GM23248 (cell line): ENCODE measurements at places on chromosomes 3 and 15. TPM values are rescaled to one million over a fixed set of nuclear protein-coding genes. Genes with fewer than 3 reads are reported as not detected.

- DNase-seq = peak; percentile 71
Measured at GRCh38 chr3:150227839-150228238, 180.3 kb upstream of the TSC22D2 start.

DNA sequence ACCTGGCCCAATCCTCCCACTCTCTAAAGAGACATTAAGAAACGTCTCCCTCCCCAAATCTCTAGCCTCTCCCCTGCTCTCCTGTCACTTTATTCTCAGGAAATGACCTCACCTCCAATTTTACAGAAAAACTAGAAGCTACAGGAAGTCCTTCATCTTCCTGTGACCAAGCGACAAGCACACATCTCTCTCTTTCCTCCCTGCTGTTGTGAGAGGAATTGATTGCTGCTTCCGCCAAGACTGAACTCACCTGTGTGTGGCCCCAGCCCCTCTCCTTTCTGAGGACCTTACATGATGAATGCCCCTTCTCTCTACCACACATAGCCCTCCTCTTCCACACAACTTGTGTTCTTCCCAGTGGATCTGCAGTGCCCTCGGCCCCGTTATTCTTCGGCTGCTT lies 18.2 kb downstream of the DNAJB8 start:
- no peak for DNase-seq

DNA sequence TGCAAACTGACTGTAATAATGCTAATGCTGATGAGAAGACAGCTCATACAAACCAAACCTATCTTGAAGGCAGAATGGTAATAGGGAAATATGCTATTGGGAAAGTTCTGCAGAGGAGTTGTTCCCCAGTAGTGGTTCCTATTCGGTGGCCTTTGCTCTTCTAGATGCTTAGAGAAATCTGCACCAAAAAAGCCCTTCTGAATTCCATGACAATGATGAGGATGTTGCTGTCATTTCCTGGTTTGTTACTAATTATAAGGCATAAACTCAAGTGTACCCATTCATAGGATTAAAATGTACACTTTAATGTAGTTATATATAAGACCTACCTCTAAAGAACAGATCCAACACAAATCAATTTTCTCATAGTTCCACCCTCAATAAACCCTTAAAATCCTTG lies 30.1 kb downstream of the TOMM70 start:
- peak; percentile 46 for DNase-seq

DNA sequence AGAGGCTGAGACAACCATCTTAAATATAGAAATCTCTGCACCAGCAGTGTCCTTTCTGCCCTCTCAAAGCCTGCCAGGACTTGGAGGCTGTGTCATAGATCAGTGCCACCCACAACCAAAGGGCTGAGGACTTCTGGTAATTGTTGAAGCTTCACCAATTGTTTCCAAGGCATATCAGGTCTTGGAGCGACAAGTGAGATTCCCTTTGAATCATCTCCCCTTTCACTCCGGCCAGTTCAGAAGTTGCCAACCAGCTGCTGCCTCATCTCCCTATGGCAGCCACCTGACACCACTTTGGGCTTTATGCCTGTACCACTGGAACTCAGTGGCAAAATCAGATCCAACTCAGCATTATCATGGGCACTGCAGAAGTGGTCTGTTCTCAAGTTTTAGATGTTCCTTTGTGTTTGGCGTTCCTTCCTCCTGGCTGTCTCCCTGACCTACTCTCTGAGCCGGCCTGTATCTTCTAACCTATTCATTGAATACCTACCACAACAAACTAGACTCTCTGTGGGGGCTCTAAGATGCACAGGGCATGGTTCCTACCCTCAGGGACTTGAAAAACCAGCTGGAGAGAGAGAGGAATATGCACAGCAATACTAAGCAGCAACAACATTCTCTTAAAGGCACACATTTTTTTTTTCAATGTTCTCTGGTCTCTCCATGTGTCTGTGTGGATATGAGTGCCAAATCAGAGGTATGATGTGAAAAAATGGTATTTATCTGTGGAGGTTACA lies 90.8 kb upstream of the PFN2 start:
- DNase-seq = no peak

DNA sequence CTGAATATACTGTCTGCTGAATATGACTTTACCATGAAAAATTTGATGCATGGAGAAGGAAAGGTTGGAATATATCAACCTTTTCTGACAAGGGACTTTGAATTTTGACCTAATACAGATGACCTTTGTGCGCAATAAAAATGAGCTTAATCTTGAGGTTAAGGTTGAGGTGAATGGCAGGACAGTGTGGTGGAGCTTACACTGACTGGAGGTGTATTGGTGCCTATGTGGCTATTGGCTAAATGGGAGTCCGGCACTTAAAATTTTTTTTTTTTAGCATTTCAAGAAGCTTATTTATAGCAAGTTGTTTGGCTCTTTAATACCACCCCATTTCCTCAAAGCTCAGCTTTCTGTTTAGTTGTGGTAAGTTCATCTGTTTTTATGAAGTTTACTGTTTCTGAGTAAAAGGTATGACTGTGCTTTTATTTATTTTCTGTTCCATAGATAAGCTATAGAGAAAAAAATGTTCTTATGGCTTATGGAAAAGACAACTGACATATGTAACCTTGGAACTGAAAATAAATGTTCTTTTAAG lies 15.2 kb downstream of the CDIN1 start:
- DNase-seq = no peak

DNA sequence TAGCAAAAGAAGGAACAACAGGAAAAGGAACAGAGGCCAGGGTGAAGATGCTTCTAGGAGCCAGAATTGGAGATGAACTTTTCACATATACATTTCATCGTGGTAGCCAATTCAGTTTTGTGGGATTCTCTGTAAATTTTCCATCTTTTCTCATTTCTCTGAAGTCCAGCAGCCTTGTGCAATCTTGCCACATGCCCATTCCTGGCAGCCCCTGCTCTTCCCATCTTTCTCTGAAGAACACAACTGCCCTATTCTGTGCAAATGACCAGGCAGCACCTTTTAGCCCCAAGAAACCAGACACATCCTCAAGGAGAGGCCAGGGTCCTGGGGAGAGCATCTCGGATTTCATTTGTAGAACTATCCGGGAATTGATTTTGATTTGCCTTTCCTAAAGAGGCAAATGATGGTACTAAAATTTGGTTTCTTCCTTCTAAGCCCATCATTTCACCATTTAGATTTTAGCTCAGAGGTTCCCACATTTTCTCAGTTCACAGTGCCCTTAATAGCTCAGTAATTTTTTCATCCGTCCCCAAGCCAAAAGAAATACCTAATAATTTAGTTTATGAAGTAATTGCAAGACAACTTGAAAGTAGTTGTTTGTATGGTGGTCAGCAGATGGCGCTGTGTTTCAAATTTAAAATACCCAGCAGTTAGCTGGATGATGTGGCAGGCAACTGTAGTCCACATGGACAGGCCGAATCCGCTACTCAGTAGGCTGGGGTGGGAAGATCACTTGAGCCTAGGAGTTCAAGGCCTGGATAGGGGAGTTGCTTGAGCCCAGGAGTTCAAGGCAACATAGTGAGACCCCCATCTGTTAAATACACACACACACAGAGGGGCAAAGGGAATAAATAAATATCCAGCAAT lies 61.3 kb upstream of the ACKR4 start:
- peak; percentile 91 for DNase-seq

GRCh38 chr3:191070762-191071403 lies 128.2 kb upstream of the OSTN start:
- peak; percentile 32 for DNase-seq

DNA sequence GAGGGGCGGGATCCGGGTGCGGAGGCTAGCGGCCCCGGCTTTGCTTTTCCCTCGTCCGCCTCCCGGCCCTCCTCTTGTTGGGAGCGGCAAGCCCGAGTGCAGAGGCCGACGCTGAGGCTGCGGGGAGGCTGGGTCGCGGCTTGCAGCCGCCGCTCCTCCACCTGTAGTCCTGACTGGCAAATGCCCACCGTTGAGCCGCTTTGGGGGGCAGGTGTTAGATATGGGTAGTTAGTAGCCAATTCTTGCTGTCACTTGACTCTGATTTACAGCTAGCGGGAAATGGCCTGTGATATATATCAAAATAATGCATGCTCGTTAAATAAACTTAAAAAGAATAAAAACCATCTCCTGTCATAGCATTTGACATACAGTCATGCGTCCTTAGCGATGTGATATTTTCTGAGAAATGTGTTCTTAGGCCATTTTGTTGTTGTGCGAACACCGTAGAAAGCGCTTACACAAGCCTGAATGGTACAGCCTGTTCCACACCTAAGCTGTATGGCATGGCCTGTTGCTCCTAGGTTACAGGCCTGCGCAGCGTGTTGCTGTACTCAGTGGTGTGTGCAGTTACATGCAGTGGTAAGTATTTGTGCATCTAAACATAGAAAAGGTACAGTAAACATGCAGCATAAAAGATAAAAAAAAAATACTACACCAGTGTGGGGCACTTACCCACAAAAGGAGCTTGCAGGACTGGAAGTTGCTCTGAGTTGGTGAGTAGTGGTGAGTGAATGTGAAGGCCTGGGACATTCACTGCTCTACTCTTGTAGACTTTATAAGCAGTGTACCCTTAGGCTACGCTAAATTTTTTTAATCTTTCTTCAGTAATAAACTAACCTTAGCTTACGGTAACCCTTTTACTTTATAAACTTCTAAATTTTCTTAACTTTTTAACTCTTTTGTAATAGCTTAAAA lies 873 bp downstream of the CAPN7 start:
- peak; percentile 71 for DNase-seq

- DNase-seq = no peak
Measured at GRCh38 chr15:72451224-72451623, 22.9 kb upstream of the ARIH1 start.

GRCh38 chr3:100023150-100023549 lies 91.2 kb downstream of the FILIP1L start:
- DNase-seq = peak; percentile 79

GRCh38 chr3:143265501-143266070 lies 146.0 kb downstream of the CHST2 start:
- DNase-seq = no peak

- no peak for DNase-seq
Measured at GRCh38 chr15:36004891-36005490, 459.0 kb upstream of the DPH6 start.

GRCh38 chr15:38017721-38018120 lies 83.3 kb downstream of the TMCO5A start:
- no peak for DNase-seq

- DNase-seq = no peak
Measured at GRCh38 chr3:58668247-58668646, 1.7 kb upstream of the FAM3D start.

GRCh38 chr3:120119846-120120510 lies 25.7 kb upstream of the GSK3B start:
- DNase-seq = no peak

DNA sequence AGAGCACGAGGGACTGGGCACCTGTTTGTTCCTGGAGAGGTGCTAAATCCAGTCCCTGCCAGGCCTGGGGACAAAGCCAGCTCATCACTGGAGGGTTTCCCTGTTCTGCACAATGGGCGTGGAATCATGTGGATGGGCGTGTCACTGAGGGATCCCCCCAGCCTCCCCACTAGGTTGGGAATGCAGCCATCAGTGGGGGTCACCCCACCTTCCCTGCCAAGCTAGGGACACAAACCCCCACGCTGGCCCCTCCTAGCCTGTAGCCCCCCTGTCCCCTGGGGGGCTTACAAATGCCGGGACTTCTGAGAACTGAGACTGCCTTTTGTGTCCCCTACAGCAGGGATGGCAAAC lies 61.9 kb downstream of the NSMCE3 start:
- no peak for DNase-seq

- no peak for DNase-seq
Measured at GRCh38 chr15:95987299-95987698, 343.2 kb upstream of the NR2F2 start.

DNA sequence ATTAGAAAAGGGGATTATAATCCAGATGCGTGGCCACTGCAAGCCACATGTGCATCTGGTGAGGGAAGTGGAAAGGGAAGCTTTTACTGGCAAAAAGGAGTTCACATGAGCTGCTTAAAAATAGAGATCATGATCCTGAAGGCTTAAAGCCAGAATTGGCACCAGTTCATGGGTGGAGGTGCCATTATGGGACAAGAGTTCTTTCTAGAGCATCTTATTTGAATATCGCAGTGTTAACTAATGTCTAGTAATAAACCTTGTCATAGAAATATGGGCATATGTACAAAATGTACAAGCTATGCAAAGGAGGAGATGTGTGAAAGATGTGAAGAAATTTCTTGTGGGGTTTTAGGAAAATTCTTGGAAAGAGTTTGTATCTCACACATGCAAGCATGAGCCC lies 178.4 kb upstream of the CBLB start:
- DNase-seq = no peak

GRCh38 chr15:48795901-48796300 lies 15.0 kb downstream of the CEP152 start:
- no peak for DNase-seq

GRCh38 chr15:56869573-56869972 lies 48.9 kb upstream of the TCF12 start:
- peak; percentile 51 for DNase-seq

DNA sequence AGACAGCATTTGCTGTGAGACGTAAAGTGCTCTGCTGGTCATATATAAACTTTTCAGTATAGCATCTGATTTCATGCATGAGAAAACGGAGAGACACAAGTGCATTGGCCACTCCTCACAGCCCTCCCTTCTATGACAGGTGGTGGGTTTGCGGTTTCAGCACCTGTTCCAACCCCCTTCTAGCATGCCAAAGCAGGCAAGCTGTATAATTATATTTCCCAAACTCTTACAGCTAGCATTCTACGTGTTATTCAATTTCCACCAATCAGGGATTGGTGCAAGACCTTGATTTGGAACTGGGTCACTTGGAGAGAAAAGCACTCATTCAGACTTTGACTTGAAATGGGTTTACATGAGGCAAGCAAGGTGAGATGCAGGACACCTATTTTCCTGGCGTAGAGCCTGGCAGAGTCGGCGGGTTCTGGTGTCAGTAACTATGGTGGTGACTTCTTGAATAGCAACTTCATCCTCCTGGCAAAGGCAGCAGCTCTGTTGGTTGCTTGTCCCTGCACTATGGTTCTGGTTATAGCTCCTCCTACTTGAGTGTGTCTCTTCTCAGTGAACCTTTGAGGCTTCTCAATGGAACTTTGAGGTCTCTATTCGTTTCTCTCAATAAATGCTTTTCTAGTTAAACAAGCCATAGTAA lies 356.5 kb downstream of the TBL1XR1 start:
- no peak for DNase-seq

DNA sequence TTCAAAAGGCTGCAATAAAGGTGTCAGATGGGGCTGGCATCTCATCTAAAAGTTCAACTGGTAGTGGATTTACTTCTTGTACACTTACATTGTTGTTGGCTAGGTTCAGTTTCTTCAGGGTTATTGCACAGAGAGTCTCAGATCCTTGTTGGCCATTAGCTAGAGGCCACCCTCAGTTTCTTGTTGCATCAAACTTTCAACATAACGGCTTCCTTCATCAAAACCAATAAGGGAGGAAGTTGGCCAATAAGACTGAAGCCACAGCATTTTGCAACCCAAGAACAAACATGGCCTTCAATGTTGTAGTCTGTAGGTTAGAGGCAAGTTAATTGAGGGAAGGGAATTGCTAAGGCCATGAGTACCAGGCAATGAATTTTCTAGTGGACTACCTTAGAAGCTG lies 218.0 kb downstream of the ZBBX start:
- DNase-seq = no peak

Gene ARPP19
- total RNA-seq = 89.1 and 122 TPM in 2 replicates

Gene IMPG2
- total RNA-seq = 0.11 TPM in 1 of 2 replicates, not detected in the other

Gene GATA2
- 23.8 and 28.6 TPM in 2 replicates for total RNA-seq

Gene MKRN2OS
- total RNA-seq = not detected in 2 replicates

Gene MYD88
- 6.7 and 8.6 TPM in 2 replicates for total RNA-seq

Gene GP5
- 0.11 TPM in 1 of 2 replicates, not detected in the other for total RNA-seq

Gene CERS3
- not detected in 2 replicates for total RNA-seq

Gene TF
- under 0.01 TPM in 1 of 2 replicates, not detected in the other for total RNA-seq

Gene HHLA2
- not detected in 2 replicates for total RNA-seq

Gene ROPN1
- not detected in 2 replicates for total RNA-seq

Gene MYZAP
- total RNA-seq = not detected in 2 replicates

Gene TGM5
- total RNA-seq = not detected in 2 replicates

Gene NR2E3
- not detected in 2 replicates for total RNA-seq

Gene MUC4
- total RNA-seq = not detected in 2 replicates

Gene GPR87
- total RNA-seq = 0.22 TPM in 1 of 2 replicates, not detected in the other
